ENCODE measurements at places on chromosomes 1 and 21. TPM values are rescaled to one million over a fixed set of nuclear protein-coding genes. Genes with fewer than 3 reads are reported as not detected.

SDF4 gene
- 138 TPM for total RNA-seq

WNT2B gene
- total RNA-seq, result 15.8 TPM

DNA sequence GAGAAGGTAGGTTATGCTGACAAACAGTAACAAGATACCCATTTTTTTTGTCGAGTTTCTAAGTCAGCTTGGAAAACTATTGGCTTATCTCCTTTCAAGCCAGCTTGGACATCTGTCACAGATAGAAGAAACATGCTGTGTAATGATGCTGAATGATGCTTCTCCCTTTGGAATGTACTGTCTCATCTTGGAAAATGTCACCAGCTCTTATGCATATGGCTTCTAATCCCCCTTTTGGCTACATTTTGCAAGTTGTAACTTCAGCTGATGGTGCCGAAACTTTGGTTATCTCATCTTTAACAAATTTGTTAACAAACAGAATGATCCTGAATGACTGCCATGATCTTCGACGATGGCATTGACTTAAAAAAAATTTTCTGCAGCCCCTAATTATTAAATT lies 68.8 kb upstream of the ST6GALNAC3 start:
- no peak for DNase-seq

DNA sequence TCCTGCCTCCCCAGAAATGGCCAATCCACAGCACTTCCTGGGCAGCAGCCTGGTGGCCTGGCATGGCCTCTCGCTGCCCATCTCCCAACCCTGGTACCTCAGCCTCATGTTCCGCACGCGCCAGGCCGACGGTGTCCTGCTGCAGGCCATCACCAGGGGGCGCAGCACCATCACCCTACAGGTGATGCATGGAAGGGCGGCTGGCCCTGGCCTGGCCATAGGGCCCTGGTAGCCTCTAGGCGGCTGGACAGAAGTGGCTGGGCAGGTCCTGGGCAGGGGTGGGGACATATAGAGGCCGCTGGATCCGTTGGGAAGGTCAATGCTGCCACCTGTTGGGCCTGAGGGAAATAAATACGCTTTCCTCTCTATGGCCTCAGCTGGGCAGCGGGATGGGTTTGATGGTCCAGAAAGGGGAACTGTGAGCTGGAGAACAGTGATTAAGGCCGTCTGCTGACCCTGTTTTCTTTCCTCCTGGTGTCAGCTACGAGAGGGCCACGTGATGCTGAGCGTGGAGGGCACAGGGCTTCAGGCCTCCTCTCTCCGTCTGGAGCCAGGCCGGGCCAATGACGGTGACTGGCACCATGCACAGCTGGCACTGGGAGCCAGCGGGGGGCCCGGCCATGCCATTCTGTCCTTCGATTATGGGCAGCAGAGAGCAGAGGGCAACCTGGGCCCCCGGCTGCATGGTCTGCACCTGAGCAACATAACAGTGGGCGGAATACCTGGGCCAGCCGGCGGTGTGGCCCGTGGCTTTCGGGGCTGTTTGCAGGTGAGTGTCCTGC lies 14.4 kb downstream of the CELSR2 start:
- peak; percentile 94 for DNase-seq

- DNase-seq, result no peak
Measured at GRCh38 chr1:221877311-221877710, 135.4 kb upstream of the DUSP10 start.

- DNase-seq, result no peak
Measured at GRCh38 chr1:71587961-71588360, 507.1 kb upstream of the ZRANB2 start.

GRCh38 chr1:115364780-115365155 lies 26.7 kb upstream of the NGF start:
- no peak for DNase-seq

Data from aorta (tissue), 5 donors.